ENCODE measurements at places on chromosomes 16 and 17.

- no peak for DNase-seq
Measured at GRCh38 chr16:69762814-69763598, 874 bp downstream of the WWP2 start.

- DNase-seq: no peak
Measured at GRCh38 chr17:69058165-69058564, 2.6 kb downstream of the ABCA9 start.

DNA sequence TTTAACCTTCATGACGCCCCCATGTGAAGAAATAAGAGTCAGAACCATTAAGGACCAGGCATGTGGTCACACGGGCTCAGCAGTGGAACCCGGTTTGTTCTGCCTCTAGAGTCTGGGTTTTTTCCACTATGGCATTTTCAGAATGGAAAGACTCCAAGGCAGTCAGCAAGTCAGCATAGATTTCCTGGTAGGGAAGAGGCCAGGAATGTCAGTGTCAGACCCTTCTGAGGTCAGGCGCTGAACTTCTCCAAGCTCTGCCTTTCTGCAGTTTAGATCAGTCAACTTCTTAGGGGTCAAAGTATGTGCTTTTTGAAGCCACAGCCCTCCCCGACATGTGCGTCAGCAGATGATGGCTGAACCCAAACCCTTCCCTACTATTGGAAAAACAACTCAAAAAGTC is 3.9 kb downstream of the SSTR2 start:
- DNase-seq: no peak

- no peak for DNase-seq
Measured at GRCh38 chr17:13086142-13086769, 68.4 kb upstream of the ELAC2 start.

DNA sequence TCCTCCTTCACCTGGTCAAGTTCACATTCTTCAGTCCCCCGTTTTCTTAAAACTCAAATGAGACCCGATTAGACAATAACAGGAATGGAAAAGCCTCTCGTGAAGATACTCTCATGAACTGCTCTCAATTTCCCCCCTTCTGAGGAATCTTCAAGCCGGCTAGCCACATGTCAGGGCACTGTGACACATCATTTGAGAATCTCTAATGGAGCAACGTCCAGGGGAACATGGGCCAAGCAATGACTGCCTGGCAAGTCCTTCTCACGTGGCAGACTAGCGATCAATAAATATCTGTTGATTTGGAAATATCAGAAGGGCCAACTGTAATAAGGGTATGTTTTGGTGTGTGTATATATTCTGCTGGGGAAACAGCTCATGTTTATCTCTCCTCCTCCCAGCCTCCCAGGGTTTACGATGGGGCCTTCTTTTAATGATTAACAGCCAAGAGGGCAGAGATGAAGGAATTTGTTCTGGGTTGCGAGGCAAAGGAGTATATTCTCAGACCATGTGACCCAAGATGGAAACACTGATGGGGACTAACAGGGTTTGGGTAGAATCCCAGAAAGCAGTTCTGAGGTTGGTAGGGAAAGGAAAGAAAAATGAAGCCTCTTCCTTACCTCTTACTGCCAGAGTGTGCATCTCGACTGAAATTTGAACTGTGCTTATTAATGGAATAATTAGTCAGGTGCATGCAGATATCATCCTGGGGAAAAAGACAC is 21.4 kb downstream of the TTLL6 start:
- no peak for DNase-seq

Measured in NCI-H2081 treated with DMSO at 0.1 percent for 48 hours (cell line).